Urothelium cell line (cell line): ENCODE measurements at places on chromosomes 13 and 19.
A peak's percentile ranks its signal among the peaks of the same experiment; 100 is the strongest.

GRCh38 chr19:47229676-47230053 lies 1.3 kb downstream of the BBC3 start:
- DNase-seq, result no peak

GRCh38 chr19:7419153-7419552 lies 69.7 kb downstream of the PEX11G start:
- no peak for DNase-seq

DNA sequence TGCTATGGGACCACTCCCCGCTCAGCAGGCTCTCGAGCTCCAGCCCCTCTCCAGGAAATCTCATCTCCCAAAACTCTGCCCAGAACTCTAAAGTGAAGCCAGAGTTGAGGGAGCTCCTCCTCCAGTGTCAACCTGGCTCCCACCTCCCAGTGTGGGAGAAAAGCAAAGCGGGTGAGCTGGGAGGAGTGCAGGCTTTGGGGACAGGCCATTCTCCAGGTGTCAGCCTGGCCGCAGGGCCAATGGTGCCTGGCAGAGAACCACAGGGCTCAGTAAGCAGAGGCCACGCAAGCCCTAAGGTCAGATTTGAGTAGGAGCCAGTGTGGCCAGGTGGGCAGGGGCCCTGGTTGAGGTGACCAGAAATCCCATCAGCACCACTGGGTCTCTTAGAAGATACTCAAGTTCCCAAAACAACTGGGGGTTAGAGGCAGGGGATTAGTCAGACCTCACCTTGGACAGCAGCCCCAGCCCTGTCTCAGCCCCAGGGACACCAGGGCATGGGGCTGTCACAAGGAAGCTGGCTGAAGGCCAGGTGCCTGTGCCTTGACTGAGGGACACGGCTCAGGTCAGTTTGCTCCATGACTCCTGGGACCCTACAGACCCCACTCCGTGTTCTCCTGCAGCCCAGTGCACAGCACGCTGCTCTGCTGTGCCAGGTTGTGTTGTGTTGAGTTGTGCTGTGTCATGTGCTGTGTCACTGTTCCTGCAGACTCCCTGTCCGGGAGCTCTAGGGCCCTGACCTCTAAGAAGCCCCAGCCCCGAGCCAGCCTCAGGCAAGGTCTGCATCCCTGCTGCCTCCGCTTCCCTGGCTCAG lies 2.8 kb upstream of the ZNF181 start:
- DNase-seq, result no peak

- peak; percentile 90 for DNase-seq
These were observed 2.9 kb upstream of the LTBP4 start for GRCh38 chr19:40598121-40598917.

GRCh38 chr13:107434347-107434746 lies 781.0 kb downstream of the LIG4 start:
- no peak for DNase-seq

GRCh38 chr13:44142941-44143665 lies 230.5 kb upstream of the SERP2 start:
- peak; percentile 62 for DNase-seq

- no peak for DNase-seq
These were observed 36.9 kb downstream of the POLR1D start for GRCh38 chr13:27658546-27658945.

DNA sequence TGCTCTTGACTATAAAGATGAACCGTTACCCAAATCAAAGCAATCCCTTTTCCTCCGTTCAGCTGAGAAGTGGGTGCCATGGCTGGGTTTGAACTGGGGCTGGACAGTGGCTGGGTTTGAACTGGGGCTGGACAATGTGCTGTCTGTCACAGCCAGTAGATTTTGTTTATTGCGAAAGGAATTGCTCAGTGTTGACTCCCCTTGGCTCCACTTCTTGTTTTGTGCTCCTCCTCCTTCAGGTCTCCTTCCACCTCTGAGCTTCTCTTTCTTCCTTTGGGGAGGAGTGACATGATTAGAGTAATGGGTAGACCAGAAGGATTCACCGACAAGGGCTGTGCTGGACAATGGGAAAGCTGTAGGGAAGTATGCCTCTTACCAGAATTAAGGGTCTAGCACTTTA lies 19.4 kb upstream of the MBNL2 start:
- DNase-seq, result no peak

- peak; percentile 87 for DNase-seq
These were observed 33.2 kb downstream of the RASA3 start for GRCh38 chr13:114099191-114099590.

GRCh38 chr13:28618230-28618994 lies 40.5 kb upstream of the POMP start:
- no peak for DNase-seq

- no peak for DNase-seq
These were observed 20.1 kb downstream of the SH3GL1 start for GRCh38 chr19:4380254-4380727.

- DNase-seq, result no peak
These were observed 6.7 kb downstream of the IFT88 start for GRCh38 chr13:20573636-20574035.

DNA sequence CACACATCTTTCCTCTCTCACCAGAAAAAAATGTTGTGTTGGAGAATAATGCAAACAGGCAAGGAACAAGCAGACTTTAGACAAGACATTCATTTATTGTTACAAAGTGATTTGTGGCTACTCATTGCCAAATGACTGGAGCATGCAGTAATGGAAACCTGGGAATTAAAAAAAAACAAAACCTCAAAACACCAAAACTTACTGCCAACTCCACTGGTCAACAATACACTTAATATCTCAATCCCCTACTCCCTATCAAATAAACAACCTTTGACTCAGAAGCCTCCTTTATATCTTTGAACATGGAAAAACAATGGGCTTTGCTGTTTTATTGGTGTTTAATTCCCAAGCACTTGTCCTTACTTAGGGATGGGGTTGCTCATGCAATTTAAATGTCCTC lies 112.8 kb downstream of the POSTN start:
- DNase-seq, result no peak

DNA sequence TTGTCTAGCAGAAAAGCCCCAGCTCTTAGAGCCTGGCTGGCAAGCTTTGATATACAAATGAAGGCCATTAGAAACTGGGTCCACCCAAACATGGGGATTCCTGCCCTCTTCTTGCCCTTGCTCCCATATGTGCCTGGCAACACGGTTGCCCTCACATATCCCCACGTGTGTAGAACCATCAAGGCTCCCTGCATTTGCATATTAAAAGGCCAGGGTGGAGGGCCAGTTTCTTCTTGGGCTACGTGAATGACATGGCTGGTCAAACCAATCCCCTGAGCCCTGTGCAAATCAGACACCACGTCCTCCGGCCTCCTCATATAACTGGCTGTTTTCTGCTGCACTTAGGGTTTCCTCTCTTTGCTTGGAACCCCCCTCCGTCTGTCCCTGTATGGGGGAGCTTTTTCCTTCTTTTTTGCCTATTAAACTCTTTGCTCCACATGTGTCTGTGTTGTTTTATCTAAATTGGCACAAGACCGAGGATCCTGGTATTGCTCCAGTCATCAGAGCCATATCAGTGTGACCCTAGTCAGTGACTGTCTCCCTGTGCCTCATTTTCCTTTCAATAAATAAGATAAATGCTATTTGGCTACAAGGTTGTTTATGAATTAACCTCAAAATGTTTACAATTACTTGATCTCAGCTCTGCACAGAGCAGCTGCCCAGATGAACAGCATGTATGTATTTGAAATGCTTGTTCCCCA lies 30.3 kb upstream of the CEACAM1 start:
- DNase-seq, result no peak

GRCh38 chr13:48594096-48594815 lies 59.5 kb upstream of the CYSLTR2 start:
- DNase-seq, result no peak

DNA sequence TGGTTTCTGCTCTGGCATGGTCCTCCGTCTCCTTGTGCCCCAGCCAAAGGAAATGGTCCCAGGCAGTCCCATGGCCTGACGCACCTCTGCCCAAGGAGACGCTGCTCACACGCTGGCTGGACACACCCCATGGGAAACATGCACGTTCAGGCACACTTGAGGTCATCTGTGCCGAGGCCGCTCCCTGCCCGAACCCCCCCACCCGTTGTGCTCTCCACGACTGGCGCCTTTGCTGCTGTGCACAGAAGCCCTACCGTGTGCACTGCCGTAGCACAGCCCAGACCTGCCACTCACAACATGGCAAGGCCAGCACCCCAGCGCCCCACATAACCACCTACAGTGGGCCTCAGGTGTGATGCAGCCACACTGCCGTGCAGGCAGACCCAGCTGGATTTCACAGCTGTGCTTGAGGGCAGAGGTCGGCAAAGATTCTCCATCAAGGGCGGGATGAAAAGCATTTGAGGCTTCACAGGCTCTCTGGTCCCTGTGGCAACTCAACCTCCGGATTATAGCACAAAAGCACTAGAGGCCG lies 65.7 kb downstream of the SPACA7 start:
- no peak for DNase-seq

- no peak for DNase-seq
These were observed 14.2 kb upstream of the LATS2 start for GRCh38 chr13:21075379-21076249.

- DNase-seq, result no peak
These were observed 10.3 kb upstream of the RNF113B start for GRCh38 chr13:98187155-98187964.

GRCh38 chr19:10760273-10760944 lies 42.5 kb downstream of the DNM2 start:
- DNase-seq, result no peak
